Mucosa of gallbladder (tissue), 1 donor: ENCODE measurements at places on chromosomes 4 and X. TPM values are rescaled to one million over a fixed set of nuclear protein-coding genes. Genes with fewer than 3 reads are reported as not detected.

DNA sequence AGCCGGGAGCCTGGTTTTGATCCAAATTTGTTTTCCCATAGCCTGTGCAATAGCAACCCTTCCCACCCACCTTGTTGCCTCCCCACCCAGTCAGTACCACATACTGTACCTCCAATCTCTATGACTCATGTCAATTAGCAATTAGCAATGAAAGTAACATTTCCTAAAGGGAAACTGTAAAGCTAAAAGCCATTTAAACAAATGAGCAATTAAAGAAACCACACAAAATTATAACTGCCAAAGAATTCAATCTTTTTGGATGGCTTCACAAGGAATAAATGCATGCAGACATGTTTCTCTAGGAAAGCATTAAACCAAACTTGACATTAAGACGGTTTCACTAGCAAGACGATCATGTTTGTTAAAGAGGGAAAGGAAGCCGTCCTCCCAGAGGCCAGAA is 169.0 kb upstream of the MAP3K15 start:
- no peak for DNase-seq

Gene MAGEA9B
- total RNA-seq = not detected

Gene CENPVL1
- total RNA-seq = 0.17 TPM

Gene AFP
- total RNA-seq = 2.4 TPM

GRCh38 chr4:83074086-83074704 is 39.2 kb downstream of the COPS4 start:
- peak; percentile 41 for DNase-seq

Gene TMPRSS11B
- total RNA-seq = not detected

GRCh38 chr4:38663090-38663800 is 754 bp upstream of the KLF3 start:
- no peak for DNase-seq

DNA sequence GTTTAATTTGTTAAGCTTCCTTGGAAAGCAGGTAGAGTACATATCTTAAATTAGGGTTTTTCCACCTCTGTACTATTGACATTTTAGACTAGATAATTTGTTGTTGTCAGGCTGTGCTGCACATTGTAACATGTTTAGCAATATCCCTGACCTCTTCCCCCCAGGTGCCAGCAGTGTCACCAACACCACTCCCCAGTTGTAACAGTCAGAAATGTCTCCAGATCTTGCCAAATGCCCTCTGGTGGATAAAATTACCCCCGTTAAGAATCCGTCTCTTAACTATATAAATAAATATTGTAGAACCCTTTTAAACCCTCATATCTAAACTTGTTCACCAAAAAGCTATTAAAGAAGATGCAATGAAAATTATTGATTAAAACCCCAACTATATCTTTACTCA is 161.5 kb downstream of the ARHGAP6 start:
- DNase-seq = no peak

Gene CHIC1
- 13.6 TPM for total RNA-seq

DNA sequence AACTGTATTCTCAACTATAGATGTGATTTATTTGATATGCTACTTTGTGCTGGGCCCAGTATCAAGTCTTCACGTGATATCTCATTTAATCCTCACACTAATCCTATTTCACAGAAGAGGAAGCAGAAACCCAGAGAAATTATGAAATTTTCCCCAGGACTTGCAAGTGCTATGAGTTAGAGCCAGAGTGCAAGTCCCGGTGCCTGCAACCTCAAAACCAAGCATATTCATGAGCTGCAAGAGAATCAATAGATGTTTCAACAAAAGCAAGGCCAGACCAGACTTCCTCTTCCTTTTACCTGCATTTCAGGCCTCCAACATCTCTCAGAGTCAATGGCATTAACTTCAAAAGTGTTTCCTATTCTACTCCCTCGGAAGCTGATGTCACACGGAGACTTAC is 92.2 kb upstream of the GATB start:
- no peak for DNase-seq

DNA sequence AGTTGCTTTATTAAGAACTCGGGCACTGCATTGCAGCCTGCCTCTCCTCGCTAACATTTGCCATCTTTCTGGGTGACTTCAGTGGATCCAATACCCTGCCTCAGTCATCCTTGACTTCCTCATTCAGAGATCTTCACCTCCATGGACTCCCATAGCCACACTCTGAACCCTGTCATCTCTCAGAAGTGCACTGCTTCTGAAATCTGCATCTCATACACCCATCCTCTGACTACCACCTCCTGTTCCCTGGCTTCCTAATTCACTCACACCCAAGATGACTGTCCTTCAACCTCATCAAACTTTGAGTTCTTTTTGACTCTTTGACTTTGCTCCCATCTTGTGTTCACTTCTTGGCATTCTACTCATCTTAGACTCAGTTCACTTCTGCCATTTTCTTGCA is 25.3 kb upstream of the CYBB start:
- no peak for DNase-seq

GRCh38 chr4:40258627-40259026 is 61.8 kb downstream of the RHOH start:
- DNase-seq = no peak

DNA sequence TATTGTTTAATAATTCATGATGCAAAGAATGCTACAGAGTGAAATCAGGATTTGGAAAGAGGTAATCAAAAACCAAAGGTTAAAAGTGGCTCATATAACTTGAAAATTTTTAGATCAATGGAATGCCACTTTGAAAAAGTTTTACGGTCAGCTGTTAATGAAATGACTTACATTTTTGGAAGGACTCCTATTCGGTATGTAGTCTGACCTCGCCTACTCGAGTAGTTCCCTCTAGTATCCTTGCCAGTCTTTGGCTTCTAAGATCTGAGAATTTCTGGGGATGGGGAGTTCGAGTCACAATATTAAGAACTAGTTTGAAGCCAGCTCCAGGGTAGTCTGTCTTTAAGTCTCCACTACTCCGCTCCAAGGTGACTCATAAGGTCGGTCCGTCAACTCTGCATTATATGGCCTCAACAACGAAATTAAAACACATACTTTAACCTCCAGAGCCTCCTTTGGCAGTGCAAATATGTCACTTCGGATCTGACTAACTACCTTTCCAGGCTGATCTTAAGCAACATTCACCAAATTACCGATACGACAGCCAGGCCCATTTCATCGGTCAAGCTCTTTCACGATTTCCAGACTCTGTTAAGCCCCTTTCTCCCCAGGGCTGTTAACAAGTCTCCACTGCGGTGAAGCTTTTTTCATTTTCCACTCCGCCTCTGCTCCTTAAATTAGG is 733 bp upstream of the NAA15 start:
- no peak for DNase-seq

- DNase-seq = no peak
Observed at GRCh38 chr4:101259876-101260275, 87.5 kb downstream of the PPP3CA start.

GRCh38 chrX:139423186-139423585 is 107.4 kb upstream of the F9 start:
- no peak for DNase-seq

Gene HEPH
- 50.8 TPM for total RNA-seq

Gene BGN
- total RNA-seq = 204 TPM
